Suppressor macrophage (primary cell): ENCODE measurements at places on chromosomes 3 and 15.

DNA sequence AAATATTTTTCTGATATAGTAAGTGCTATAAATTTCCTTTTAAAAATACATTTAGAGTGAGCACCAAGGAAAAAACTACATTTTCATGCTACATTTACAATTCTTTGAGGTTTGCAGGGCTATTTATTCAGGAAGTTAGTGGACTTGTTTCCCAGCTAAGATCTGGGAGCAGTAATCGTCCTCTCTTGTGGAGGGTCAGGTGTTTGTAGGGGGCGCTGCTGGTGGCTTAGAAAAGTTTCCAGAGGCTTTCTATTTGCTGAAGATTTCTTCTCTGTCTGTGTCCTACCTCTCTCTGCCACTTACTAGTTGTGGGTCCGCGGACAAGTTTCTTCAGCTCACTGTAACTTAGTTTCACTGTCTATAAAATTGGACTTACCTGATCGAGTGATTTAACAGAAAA lies 163.9 kb downstream of the PEX5L start:
- DNase-seq = no peak

GRCh38 chr15:92017882-92018534 lies 164.5 kb downstream of the SLCO3A1 start:
- DNase-seq = no peak

- DNase-seq = peak; percentile 92
Observed at GRCh38 chr15:65902373-65902772, 33.1 kb downstream of the RAB11A start.

- DNase-seq = no peak
Observed at GRCh38 chr3:137294839-137295238, 337.1 kb downstream of the IL20RB start.

DNA sequence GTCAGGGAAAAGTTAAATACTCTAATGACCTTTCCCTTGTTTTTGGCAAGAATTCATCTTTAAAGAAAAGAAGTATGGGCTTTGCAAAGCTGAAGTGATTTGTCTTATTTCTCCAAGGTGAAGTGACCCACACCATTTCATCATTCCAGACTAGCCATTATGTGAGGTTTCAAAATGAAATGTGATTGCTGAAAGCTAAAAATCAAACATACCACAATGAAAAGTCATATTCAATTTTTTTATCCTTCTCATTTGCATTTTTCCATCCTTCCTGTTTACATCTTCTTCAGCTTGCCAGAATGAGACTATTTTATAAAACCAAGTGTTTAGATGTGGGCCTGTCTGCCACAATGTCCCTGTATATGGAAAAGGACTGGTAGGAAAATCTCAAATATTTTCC lies 142.3 kb upstream of the STRIT1 start:
- no peak for DNase-seq

DNA sequence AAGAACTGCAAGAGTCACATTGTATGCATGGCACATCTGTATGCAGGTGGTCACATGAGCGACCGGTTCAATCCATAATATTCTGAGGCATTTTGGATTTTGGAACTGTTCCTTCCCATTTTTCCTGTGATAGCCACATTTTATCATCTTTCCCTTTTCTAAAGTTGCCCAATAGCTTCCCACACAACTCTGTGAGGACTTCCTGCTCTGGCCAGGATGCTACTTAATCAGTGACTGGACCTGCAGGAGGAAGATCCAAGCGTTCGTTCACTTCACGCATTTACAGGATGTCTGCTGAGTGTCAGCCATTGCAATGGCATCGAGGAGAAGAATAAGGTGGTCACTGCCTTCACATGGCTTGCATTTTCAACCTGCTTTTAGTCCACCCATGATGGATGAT lies 9.8 kb downstream of the KLHL6 start:
- peak; percentile 71 for DNase-seq

DNA sequence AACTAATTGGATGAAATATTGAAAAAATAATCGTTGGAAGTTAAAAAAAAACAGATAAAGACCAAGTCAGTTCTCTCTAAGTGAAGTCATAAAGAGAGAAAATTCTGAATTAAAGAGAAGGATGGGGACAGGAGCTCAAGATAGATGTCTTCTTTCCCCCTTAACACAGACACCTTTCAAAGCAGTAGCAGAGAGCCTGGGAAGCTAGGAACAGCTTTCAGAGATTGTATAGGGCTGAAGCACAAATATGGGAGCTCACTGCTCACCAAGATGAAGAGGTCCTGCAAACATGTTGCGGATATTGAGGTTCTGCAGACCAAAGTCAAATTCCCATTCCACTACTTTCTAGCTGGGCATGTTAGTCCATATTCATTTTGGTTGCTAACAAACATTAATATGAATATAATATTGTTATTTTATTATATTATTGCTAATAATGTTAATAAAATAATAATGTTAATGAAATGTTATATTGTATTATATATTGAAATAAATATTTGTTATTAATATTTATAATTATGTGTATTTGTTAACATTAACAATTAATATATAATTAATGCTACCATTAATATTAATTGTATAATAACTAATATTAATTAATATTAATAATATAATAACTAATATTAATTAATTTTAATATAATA lies 319.1 kb downstream of the OXSM start:
- no peak for DNase-seq

DNA sequence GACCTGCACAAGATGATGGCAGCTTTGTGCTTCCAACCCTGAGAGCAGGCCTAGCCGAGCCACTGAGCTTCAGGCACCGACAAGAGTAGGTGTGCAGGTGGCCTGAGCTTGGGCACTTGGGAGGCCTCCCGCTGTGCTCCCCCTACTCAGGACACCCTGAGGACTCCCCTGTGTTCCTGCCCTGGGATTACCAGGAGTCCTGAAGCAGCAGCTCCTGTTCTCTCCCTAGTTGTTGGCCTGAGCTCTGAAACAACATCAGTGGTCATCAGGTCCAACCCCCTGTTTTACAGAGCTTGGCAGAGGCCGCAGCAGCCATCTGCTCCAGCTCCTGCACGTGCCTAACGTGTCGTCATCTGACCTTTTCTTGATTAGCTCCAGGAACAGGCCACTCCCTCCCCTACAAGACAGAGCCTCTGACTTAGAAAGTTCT lies 8.0 kb upstream of the MESP2 start:
- DNase-seq = no peak

DNA sequence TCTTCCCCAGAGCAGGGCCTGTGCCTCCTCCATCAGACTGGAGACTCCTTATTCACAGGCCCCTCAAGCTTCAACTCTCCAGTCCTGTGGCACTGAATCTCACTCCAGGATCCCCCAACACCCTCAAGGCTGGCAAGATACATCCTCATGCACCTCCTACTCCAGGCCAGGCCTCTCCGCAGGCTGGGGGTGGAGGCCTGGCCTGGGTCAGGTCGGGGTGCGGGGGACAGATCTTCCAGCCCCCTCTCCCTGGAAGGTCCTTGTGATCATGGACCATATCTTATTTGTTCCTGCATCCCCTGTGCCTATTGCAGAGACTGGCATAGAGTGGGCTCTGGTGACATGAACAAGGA lies 147.3 kb downstream of the SMAD6 start:
- DNase-seq = no peak

- DNase-seq = no peak
Observed at GRCh38 chr3:176906046-176906905, 291.0 kb downstream of the TBL1XR1 start.

- DNase-seq = no peak
Observed at GRCh38 chr3:148748283-148748682, 50.6 kb downstream of the AGTR1 start.

GRCh38 chr3:150140614-150141321 lies 170.1 kb upstream of the PFN2 start:
- DNase-seq = no peak
